ENCODE measurements at places on chromosomes 5 and 9. TPM values are rescaled to one million over a fixed set of nuclear protein-coding genes. Genes with fewer than 3 reads are reported as not detected.

DNA sequence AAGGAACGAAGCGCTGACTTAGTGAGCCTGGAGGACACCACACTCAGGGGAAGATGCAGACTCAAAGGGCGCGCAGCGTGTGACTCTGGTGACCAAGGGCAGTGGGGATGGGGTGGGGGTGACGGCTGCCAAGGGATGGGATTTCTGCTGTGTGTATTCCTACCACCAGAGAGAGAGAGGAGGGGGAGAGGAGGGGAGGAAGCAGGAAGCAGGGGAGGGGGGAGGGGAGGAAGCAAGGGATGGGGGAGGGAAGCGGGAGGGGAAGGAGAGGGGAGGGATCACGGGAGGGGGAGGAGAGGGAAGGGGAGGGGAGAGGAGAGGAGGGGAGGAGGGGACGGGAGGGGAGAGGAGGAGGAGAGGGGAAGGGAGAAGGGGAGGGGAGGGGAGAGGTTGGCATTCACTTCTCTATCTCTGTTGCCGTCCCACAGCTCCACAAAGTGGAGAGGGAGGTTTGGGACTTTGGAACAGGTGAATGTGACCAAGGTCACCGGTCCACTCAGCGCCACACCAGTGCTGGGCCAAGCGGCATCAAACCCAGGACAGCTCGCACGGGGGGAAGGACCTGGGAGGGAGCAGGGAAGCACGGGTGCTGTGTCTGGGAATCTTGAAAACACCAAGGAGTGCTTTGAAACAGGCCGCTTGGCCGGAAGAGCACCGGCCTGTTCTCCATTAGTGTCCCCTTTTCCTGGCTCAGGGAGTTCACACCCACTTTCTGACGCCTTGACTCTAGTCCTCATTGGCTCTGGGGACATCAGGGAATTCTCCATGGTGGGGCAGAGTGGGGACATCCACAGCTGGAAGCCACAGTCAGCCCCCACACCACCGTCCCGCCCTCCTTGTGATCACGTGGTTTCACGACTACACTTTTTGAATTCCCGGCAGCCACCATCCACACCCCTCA, 77.4 kb downstream of the VAV2 start:
- no peak for DNase-seq

- DNase-seq, result no peak
Observed at GRCh38 chr5:9226016-9226536, 319.8 kb downstream of the SEMA5A start.

- no peak for DNase-seq
Observed at GRCh38 chr5:128965011-128965637, at the start of gene SLC27A6. Gene SLC27A6, plus strand, starts transcription at chr5:128965488. Its CDS starts 650 bp downstream, at chr5:128966138.

GRCh38 chr5:154721481-154722058, 33.6 kb upstream of the LARP1 start:
- no peak for DNase-seq

- DNase-seq, result no peak
Observed at GRCh38 chr5:72541501-72542225, 34.5 kb upstream of the ZNF366 start.

GRCh38 chr5:38451074-38451725, 105.2 kb downstream of the LIFR start:
- no peak for DNase-seq

- DNase-seq, result no peak
Observed at GRCh38 chr5:34524123-34524522, 132.0 kb upstream of the RAI14 start.

- DNase-seq, result no peak
Observed at GRCh38 chr5:134603059-134603458, 29.6 kb downstream of the SAR1B start.

- peak; percentile 32 for DNase-seq
Observed at GRCh38 chr5:93246090-93246855, 334.7 kb downstream of the NR2F1-AS1 start.

DNA sequence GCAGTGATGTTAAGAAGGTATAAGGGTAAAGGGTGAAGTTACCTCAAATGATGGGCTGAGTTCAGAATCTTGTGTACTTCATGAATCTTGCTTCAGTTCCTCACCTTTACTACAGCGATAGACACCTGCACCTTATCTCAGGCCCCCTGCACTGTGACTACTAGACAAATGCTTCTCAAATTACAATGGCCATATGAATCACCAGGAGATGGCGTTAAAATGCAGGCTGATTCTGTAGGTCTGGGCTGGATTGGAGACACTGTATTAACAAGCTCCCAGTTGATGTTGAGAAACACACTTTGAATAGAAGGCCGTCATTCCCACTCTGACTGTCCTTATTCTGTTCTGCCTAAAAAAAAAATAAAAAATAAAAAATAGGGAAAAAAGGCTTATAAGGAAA, 29.8 kb downstream of the TARS1 start:
- peak; percentile 15 for DNase-seq

DNA sequence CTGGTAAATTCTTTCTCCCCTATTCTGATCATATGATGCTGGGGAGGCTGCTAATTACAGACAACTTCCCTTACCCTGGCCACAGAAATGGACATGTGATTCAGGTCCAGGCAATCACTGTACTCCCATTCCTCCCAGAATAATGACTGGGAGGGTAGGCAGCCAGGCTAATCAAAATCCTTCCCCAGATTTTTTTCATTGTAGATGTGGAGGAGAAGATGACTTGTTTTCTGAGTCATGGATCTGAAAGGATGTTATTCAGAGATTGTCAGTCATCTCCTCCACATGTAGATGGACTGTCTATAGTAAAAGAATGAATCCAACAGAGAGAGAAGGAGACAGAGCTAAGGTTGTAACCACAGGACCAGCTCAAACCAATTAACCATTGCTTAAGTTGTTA, 123.9 kb upstream of the PUM3 start:
- DNase-seq, result no peak

- no peak for DNase-seq
Observed at GRCh38 chr5:126348855-126349635, 74.2 kb upstream of the GRAMD2B start.

- DNase-seq, result no peak
Observed at GRCh38 chr5:124538191-124538590, 208.2 kb downstream of the ZNF608 start.

Gene WDR38
- not detected for total RNA-seq

Gene BTNL8
- total RNA-seq, result 47.3 TPM

Gene TRIM36
- 1.3 TPM for total RNA-seq

Gene HEMGN
- 0.14 TPM for total RNA-seq

Gene GABRB2
- total RNA-seq, result 0.72 TPM

Gene C9orf72
- 12.0 TPM for total RNA-seq

Gene FOXD4L5
- total RNA-seq, result not detected
